ENCODE measurements at places on chromosomes 4 and X.

GRCh38 chr4:125322366-125322730 lies 7.6 kb downstream of the FAT4 start:
- no peak for DNase-seq

GRCh38 chr4:140816806-140817510 lies 60.8 kb upstream of the TBC1D9 start:
- DNase-seq: no peak

- DNase-seq: no peak
These were observed 1700.6 kb upstream of the TENM3 start for GRCh38 chr4:180542445-180543100.

DNA sequence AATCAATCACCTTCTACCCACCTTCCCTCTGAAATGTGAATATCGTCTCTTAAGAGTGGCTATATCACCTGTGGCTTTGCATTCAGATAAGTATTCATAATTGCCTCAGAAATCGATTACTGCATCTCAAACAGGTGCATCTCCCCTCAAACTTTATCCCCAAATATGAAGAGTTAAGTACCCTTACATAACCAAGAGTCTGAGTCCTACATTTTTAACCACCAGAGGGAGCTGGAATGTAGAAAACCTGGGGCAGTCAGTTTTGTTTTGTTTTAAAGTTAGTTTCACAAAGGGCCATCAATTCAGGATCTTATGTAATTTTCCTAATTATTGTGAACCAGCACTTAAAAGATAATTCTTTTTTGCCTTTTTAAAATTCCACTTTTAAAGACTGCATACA lies 5.7 kb downstream of the TCEANC start:
- no peak for DNase-seq

DNA sequence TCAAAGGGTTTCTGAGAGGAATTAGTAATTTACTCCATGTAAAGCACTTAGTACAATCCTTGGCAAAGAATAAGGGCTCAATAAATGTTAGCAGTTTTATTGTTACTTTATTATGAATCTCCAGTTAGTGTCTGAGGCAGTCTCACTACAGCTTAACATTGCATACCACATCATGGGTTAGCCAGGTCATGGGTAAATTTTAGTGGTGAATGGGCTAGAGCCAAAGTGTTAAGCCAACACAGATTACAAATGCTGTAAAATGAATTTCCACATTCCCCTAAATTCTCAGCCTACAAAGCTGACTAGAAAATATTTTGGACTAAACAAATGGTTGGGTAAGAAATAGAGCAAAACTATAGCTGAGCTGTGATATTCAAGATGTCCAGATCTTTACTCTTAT lies 72.4 kb downstream of the NRK start:
- no peak for DNase-seq

DNA sequence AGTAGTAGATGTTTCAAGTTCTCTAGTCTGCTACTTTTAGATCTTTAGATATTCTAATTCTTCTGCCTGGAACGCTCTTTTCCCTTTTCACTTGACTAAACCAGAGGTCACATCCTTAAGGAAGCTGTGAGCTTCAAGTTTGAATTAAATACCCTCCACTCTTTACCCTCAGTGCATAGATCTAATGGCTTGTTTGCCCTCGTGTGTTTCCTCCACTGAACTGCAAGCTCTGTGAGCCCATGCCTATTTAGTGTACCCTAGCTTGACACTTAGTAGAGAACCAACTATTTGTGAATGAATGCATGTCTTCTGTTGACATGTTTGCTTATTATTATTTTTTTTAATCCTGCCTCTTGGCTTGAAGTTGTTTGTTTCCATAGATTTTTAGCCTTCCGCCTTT lies 138.3 kb downstream of the PDE5A start:
- DNase-seq: no peak

- no peak for DNase-seq
These were observed 194.7 kb downstream of the CPEB2 start for GRCh38 chr4:15197005-15197404.

DNA sequence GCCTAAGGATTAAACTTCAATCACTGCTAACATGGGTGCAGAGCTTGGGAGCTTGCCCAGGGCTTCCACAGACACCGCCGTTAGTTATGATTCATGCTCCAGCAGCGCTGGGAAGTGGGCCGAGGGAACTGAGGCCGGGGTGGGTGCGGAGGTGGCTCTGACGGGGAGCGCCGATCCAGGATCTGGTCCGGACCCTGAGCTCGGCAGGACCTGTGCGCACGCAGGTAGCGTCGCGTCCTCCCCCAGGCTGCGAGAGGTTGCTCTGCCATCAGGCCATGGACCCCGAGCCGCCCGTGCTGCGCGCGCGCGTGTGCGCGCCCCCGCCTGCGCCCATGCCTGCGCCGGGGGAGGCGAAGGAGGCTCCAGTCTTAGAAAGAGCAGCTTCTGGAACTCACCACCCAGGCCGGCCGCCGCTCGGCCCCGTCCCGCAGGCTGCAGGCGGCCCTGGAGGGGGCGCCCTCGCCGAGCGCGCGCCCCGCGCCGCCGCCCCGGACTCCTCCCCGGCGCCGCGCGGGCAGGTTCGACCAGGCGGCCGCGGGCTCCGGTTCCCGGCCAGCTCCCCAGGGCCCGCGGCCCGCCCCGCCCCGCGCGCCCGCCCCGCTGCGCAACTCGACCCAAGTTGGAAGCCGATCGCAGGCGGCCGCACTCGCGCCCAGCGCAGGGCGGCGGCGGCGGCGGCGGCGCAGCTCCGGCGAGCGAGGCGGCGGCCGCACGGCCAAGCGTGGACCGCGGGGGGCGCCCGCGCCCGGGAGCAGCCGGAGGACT lies 732 bp upstream of the ADRA2C start:
- DNase-seq: no peak

- DNase-seq: no peak
These were observed 4.7 kb downstream of the FAM149A start for GRCh38 chr4:186109245-186109644.

DNA sequence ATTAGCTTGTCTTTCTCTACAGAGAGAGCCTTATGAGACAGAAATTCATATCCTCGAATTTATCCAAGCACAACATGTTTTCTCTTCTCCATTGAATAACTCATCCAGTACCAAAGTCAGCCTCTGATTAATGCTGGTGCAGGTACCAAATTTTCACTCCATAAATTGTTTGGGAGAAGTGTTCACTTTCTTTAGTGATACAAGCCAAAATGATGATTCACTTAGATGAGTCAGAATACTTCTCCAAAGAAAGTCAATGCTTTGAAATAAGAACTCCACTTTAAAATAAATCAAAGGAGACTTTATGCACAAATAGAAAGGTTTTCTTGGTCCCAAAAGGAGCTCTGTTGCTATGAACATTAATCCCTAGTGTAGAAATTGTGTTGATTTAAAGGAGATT lies 60.2 kb downstream of the MAOB start:
- DNase-seq: no peak

DNA sequence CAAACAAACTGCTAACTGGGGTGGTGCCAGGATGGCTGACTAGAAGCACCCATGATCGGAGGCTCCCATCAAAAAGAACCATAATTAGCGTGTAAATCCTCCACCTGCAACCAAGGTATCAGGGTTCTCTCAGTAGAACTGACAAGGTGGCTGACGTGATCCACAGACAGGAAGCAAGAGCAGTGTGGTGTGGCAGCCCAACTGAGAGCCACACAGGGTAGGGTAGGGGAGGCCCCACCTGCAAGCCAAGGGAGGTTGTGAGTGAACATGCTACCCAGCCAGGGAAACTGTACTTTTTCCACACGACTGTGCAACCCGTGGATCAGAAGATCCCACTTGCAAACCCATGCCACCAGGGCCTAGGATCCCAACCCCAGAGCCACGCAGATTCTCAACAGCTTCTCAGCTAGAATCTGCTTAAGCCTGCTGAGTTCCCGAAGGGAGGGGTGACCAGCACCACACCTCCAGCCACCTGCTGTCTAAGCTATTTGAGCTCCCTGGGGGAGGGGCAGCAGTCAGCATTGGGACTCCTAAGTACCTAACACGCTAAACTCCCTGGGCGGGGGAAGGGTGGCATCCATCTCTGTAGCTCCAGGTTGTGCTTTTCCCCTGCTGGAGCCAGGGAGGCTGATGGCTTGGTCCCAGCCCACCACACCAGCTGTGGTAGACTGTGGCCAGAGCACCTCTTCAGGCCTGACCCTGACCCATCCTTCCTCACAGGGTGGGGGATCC lies 425.1 kb downstream of the GPM6A start:
- no peak for DNase-seq

- DNase-seq: no peak
These were observed 106.7 kb downstream of the ADRA2C start for GRCh38 chr4:3872834-3873313.

DNA sequence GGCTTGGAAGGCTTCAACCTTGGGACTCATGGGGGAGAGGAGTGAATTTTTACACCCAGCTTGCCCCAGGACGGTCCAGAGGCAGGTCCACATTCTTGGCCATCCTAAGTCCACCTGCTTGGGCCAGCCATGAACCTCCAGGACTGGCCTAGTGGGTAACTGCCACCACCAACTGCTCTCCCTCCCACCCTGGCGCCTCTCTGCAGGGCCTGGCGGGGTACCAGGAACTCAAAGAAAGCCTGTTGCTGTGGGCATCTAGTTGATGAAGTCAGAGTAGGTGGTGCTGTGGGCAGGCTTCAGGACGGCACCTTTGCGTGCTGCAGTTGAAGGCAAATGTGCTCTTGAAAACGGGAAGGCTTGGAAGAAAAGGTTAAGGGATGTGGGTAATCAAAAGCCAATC lies 12.0 kb downstream of the BCOR start:
- DNase-seq: no peak

- DNase-seq: no peak
These were observed 96.9 kb downstream of the WFS1 start for GRCh38 chr4:6366581-6366980.

GRCh38 chr4:176443646-176444409 lies 124.1 kb downstream of the SPCS3 start:
- DNase-seq: no peak

DNA sequence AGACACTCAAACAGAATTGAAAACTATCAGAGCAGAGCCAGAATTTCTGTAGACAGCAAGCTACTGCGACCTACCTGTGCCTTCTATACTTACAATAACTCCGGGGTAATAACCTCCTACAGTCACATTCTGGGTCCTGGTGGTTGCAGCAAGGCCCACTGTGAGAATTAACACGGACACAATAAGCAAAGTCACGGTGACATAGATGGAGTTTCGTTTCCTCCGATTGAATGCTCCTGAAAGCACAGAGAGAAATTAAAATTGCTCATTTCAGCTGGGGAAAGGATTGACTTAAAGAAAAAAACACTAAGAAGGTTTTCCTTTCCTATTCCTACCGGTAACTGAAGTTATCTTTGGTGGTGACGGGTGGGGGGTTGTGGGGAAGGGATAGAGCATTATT lies 7.0 kb downstream of the TMEM255A start:
- DNase-seq: no peak

GRCh38 chr4:76216975-76217814 lies 3.6 kb upstream of the SCARB2 start:
- no peak for DNase-seq

DNA sequence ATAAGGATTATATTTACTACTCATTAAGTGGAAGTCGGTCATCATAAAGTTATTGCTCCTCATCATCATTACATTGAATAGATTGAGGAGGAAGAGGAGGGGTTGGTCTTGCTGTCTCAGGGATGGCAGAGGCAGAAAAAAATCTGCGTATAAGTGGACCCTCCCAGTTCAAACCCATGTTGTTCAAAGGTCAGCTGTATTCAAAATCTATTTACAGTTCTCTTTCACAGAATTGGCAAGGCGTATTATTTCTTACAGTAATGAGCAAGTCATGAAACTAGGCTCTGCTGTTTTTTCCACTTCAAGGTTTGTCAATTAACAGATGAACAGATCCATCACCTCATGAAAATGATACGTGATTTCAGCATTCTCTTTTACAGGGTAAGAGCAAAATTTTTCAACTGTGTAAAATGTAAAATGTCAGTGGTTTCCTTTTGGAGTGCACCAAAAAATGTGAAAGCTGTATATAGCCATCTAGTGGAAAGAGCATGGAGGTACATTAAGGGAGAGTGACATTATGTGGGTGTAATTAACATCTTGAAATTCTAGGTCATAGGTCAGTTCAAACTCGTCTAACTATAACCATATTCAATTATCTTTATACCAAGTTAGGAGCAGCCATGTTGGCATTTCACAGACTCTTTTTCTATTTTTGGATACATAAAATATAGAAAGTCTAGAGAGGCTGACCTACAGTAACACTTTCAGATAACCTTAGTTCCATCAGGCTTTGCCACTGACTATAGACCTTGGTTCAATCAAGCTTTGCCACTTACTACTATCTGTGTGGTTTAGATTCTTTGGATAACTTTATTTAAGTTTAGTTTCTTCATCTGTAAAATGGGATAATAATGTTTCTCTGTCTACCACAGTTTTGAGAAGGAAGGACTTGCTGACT lies 30.1 kb downstream of the NEIL3 start:
- DNase-seq: no peak

- DNase-seq: no peak
These were observed 8.3 kb downstream of the MAGEA11 start for GRCh38 chrX:149720021-149720689.

GRCh38 chr4:39865280-39865679 lies 112.4 kb downstream of the PDS5A start:
- no peak for DNase-seq

DNA sequence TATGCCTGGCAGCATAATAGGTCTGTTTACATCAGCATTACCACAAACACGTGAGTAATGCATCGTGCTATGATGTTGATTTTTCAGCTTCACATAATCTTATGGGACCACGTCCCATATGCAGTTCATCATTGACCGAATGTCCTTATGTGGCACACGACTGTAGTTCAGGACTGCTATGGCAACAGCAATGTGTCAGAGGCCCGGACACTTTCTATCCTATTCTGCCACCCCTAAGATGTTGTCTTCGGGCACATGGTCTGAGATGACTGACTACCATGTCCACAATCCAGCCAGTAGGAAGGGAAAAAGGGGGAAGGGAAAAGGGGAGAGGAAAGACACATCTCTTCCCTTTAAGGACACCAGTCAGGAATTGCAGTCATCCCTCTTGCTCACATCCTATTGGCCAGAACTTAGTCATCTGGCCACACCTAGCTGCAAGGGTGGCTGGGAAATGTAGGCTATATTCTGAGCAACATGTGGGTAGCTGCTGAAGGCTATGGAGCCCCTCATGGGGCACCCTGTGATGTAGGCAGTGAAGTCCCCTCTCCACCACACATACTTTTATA lies 196.0 kb upstream of the RBPJ start:
- no peak for DNase-seq

GRCh38 chr4:112514647-112515197 lies 1.3 kb downstream of the NEUROG2 start:
- no peak for DNase-seq

- no peak for DNase-seq
These were observed 173.7 kb downstream of the GPAT3 start for GRCh38 chr4:83709627-83710026.

- no peak for DNase-seq
These were observed 77.4 kb downstream of the PSAPL1 start for GRCh38 chr4:7357323-7357722.

GRCh38 chr4:94974773-94975172 lies 217.0 kb downstream of the BMPR1B start:
- no peak for DNase-seq

GRCh38 chrX:7262551-7262950 lies 114.6 kb upstream of the PUDP start:
- DNase-seq: no peak

GRCh38 chrX:7055386-7056137 lies 92.0 kb upstream of the STS start:
- no peak for DNase-seq
